ENCODE measurements at places on chromosomes 6 and 20.
A peak's percentile ranks its signal among the peaks of the same experiment; 100 is the strongest.

DNA sequence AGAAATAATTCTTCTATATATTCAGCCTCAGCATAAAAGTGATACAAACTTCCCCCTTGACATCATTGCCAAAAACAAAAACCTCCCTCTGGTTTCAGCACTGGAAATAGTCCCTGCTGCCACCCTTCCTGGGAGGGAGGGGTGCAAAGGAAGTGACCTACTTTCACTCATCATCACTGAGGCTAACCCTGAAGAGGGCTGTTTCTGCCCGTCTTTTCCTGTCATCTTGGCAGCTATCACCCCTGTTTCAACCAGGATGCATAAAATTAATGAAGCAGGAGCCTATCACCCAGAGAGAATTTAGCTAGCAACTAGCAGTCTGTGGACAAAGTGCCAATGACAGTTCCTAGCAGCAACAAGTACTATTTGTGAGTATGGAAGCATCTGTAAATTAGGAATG lies 397.8 kb downstream of the LAMA2 start:
- no peaks in the 10 kb centered on the region for H3K4me1 ChIP-seq
- no peak for DNase-seq
- no peak overlapping the region for H3K4me3 ChIP-seq
- H3K36me3 ChIP-seq: no peaks in the 10 kb centered on the region
- H3K27me3 ChIP-seq: no peaks in the 10 kb centered on the region

GRCh38 chr6:5486214-5486613 lies 224.9 kb downstream of the FARS2 start:
- H3K4me1 ChIP-seq: no peaks in the 10 kb centered on the region
- H3K36me3 ChIP-seq: no peaks in the 10 kb centered on the region
- no peaks in the 10 kb centered on the region for H3K27me3 ChIP-seq
- H3K4me3 ChIP-seq: no peak overlapping the region
- no peak overlapping the region for H3K27ac ChIP-seq

DNA sequence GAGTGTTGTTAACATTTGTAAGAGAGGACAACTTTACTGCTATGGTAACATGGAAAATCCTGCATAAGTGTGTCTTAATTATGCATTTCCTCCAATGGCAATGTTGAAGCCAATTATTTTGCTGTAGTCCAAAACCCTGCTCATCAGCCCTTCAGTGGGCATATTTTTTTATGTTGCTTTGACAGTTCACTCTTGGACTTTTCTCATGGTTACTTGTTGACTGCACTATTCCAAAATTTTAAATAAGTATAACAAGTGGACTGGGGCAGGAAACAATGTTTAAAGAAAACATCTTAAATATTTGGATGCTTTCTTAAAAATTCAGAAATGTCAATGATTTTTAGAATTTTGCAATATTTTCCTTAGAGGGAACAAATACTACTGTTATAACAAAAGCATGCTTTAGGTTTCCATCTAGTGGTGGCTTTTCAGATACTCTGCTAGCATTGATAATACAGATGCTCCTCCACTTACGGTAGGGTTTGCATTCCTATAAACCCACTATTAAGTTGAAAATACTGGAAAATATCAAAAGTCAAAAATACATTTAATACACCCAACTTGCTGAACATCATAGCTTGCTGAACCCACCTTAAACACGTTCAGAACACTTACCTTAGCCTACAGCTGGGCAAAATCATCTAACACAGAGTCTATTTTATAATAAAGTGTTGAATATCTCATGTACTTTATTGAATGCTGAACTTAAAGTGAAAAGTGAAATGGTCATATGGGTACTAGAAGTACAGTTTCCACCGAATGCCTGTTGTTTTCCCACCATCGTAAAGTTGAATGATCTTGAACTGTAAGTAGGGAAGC lies 86.4 kb downstream of the ADGRG6 start:
- DNase-seq: no peak
- H3K4me3 ChIP-seq: no peak overlapping the region
- no peaks in the 10 kb centered on the region for H3K27me3 ChIP-seq
- no peaks in the 10 kb centered on the region for H3K4me1 ChIP-seq

- H3K4me1 ChIP-seq: no peaks in the 10 kb centered on the region
- H3K27ac ChIP-seq: no peak overlapping the region
- H3K27me3 ChIP-seq: no peaks in the 10 kb centered on the region
- no peak for DNase-seq
Measured at GRCh38 chr20:23298926-23299672, 51.5 kb upstream of the NXT1 start.

DNA sequence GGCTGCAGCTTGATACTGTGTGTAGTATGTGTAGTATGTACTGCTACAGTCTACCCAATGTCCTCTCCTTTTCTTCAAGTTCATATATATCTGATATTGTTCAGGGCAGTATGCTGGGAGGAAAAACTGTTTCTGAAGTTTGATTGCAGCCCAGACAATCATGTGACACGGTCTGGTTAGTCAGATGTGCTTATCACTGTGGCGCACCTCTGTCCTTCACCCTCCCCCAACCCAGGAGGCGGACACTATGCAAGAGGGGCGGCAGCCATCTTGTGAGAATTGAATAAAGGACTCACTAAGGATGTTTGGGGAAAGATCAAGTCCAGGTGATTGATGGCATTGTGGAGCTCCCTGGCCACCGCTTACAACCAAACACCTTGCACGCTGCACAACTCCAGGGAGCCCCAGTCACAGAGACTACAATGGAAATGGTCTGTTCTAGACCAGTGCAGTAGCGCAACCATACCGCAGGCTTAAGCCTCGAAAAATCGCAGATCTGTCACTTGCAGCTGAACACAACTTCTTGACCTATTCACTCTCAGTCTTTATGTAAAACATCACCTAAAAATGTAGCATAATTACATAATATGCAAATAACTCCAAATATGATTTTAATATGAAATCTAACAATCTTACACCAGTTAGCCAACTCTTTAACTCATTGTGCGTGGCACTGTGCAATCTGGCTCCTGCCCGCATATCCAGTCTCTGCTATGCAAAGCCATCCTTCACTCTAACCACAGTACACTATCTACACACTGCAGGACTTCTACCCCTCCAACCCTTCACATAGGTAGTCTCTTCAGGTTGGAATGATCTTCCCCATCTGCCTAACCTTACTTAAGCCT lies 79.3 kb downstream of the VGLL2 start:
- H3K4me1 ChIP-seq: no peaks in the 10 kb centered on the region
- no peaks in the 10 kb centered on the region for H3K27me3 ChIP-seq
- H3K4me3 ChIP-seq: no peak overlapping the region
- no peaks in the 10 kb centered on the region for H3K36me3 ChIP-seq
- no peak for DNase-seq
- H3K27ac ChIP-seq: no peak overlapping the region

DNA sequence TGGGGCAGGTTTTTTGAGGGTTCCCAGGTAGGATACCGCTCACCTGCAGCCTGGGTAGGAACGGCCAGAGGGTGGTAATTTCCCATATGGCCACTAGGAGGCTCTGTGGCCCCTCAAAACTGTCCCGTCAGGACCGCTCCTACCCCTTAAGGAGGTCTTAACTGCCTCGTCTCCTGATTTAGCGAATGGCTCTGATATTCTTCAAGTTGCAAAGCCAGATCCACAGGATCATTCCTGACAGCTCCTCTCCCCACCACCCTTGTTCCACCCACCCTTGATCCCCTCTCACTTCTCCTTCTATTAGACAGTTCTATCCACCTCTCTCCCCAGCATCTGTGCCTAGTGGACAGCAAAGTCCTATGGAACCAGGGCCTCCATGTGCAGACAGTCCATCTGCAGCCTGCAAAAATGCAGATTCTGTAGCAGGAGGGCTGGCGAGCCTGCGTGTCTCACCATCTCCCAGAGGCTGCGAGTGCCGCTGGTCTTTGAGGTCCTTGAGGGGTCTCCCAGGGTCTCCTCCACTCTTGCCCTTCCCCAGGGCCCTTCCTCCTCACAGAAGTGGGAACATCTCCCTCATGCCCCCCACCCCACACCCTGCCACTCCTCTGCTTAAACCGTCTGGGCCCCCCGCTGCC lies 34.3 kb upstream of the ZBP1 start:
- H3K4me1 ChIP-seq: no peaks in the 10 kb centered on the region
- H3K4me3 ChIP-seq: no peak overlapping the region
- no peak overlapping the region for H3K27ac ChIP-seq
- peak; percentile 31 for DNase-seq
- no peaks in the 10 kb centered on the region for H3K36me3 ChIP-seq

GRCh38 chr20:16459019-16459700 lies 114.1 kb downstream of the KIF16B start:
- no peaks in the 10 kb centered on the region for H3K36me3 ChIP-seq
- DNase-seq: no peak
- H3K4me3 ChIP-seq: no peak overlapping the region

GRCh38 chr20:44520881-44521280 lies 989 bp downstream of the SERINC3 start:
- DNase-seq: no peak
- H3K4me1 ChIP-seq: no peaks in the 10 kb centered on the region
- no peaks in the 10 kb centered on the region for H3K27me3 ChIP-seq

GRCh38 chr20:53872081-53872541 lies 198.3 kb downstream of the BCAS1 start:
- no peaks in the 10 kb centered on the region for H3K36me3 ChIP-seq
- peak overlapping the region; percentile 3 for H3K27ac ChIP-seq
- H3K4me1 ChIP-seq: no peaks in the 10 kb centered on the region
- no peak for DNase-seq
- H3K27me3 ChIP-seq: no peaks in the 10 kb centered on the region

- no peaks in the 10 kb centered on the region for H3K27me3 ChIP-seq
- no peak overlapping the region for H3K27ac ChIP-seq
- no peaks in the 10 kb centered on the region for H3K36me3 ChIP-seq
- no peak for DNase-seq
Measured at GRCh38 chr6:90107771-90108282, 188.8 kb downstream of the BACH2 start.

DNA sequence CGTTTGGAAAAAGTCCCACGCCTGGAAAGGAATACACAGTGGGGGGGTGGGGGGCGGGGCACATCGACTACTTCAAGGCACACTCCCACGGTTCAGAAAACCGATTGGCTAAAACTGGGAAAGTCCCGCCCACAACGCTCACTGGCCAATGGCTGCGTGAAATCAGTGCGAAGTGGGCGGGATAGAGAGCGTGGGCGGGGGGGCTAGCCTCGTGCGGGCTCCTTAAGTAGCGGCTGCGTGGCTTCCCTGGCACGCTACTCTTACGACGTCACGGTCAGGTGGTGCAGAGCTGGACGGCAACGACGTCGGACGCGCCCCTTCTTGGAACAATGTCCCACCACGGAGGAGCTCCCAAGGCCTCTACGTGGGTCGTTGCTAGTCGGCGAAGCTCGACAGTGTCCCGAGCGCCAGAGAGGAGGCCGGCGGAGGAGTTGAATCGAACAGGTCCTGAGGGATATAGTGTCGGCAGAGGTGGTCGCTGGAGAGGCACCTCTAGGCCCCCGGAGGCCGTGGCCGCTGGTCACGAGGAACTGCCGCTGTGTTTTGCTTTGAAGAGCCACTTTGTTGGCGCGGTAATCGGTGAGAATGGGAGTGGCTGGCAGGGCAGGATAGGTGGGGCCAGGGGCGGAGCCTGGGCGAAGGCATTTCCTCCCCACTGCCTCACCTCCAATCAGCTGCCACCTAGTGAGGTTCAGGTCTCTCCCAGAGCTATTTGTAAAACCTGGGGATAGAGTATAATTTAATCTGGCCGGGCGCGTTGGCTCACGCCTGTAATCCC lies at the start of gene DDX43:
DDX43 (plus strand) TSS at position 252 of the 778 bp plus-strand sequence; CDS start at position 330, 78 bp downstream.
- H3K4me3 ChIP-seq: peak within 1 kb of the TSS; percentile 46
- H3K4me1 ChIP-seq: no peaks in the 10 kb centered on the region
- no peak within 1 kb of the TSS for H3K27ac ChIP-seq
- no peaks in the 10 kb centered on the region for H3K27me3 ChIP-seq
- no peak for DNase-seq

GRCh38 chr6:48184648-48185047 lies 73.7 kb upstream of the PTCHD4 start:
- no peaks in the 10 kb centered on the region for H3K4me1 ChIP-seq
- H3K27me3 ChIP-seq: no peaks in the 10 kb centered on the region
- no peaks in the 10 kb centered on the region for H3K36me3 ChIP-seq
- H3K27ac ChIP-seq: no peak overlapping the region
- no peak for DNase-seq

GRCh38 chr20:32507998-32508774 lies 76.9 kb downstream of the NOL4L start:
- H3K27ac ChIP-seq: no peak overlapping the region
- H3K4me3 ChIP-seq: no peak overlapping the region
- H3K36me3 ChIP-seq: no peaks in the 10 kb centered on the region
- no peaks in the 10 kb centered on the region for H3K27me3 ChIP-seq

- H3K27me3 ChIP-seq: no peaks in the 10 kb centered on the region
- H3K36me3 ChIP-seq: no peaks in the 10 kb centered on the region
- no peak overlapping the region for H3K27ac ChIP-seq
- H3K4me3 ChIP-seq: no peak overlapping the region
- DNase-seq: no peak
Measured at GRCh38 chr6:28693033-28693750, 167.5 kb downstream of the GPX5 start.

- H3K4me3 ChIP-seq: no peak overlapping the region
- no peaks in the 10 kb centered on the region for H3K27me3 ChIP-seq
- H3K36me3 ChIP-seq: no peaks in the 10 kb centered on the region
- DNase-seq: no peak
Measured at GRCh38 chr20:35368666-35369423, 42.9 kb downstream of the UQCC1 start.

DNA sequence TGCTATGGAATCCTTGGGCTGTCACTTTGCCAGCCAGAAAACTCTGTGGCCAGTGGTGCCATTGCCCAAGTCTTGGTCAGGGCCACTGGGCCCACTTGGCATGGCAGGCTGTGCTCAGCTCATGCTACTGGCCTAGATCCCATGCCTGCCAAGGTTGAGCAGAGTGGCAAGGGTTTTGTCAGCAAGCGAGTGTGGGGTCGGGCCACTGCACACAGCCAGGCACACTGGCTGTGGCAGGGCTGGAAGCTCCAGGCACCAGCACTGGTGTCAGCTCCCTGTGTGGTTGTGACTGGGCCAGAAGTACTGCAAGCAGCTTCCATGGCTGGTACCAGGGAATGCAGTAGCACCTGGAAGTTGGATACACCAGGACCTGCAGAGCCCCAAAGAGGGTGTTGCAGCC lies 846.8 kb downstream of the EYS start:
- no peaks in the 10 kb centered on the region for H3K36me3 ChIP-seq
- H3K27me3 ChIP-seq: no peaks in the 10 kb centered on the region
- H3K4me1 ChIP-seq: no peaks in the 10 kb centered on the region
- peak; percentile 13 for DNase-seq
- H3K27ac ChIP-seq: no peak overlapping the region

GRCh38 chr6:158894193-158894592 lies 75.0 kb upstream of the EZR start:
- no peaks in the 10 kb centered on the region for H3K27me3 ChIP-seq
- H3K4me1 ChIP-seq: no peaks in the 10 kb centered on the region
- H3K27ac ChIP-seq: no peak overlapping the region

DNA sequence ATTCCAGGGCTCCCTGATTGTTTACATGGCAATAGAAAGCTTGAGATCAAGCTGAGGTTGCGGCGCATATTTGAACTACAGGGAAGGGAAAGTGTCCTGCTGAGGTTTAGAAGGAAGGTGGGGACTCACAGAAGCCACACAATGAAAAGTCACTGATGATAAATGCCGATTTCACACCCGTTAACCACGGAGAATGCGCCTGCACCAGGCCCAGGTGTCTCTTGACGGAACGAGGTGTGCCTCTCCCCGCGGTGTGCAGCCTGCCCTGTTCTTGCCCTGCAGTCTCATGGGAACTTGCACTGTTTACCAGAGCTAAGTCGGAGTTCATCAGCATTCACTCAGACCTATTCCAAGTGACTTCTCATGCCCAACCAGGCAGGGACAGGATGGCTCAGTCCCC lies 90.3 kb downstream of the LY86 start:
- no peak overlapping the region for H3K27ac ChIP-seq
- H3K4me3 ChIP-seq: no peak overlapping the region
- no peaks in the 10 kb centered on the region for H3K27me3 ChIP-seq
- H3K4me1 ChIP-seq: peaks cover 53% of the 10 kb centered on the region
- DNase-seq: peak; percentile 64
- H3K36me3 ChIP-seq: no peaks in the 10 kb centered on the region

All from right lobe of liver (tissue), 6 donors.